ENCODE measurements at places on chromosomes 11 and 22.

GRCh38 chr11:118921121-118921928, 4.4 kb downstream of the BCL9L start:
- no peak for DNase-seq

DNA sequence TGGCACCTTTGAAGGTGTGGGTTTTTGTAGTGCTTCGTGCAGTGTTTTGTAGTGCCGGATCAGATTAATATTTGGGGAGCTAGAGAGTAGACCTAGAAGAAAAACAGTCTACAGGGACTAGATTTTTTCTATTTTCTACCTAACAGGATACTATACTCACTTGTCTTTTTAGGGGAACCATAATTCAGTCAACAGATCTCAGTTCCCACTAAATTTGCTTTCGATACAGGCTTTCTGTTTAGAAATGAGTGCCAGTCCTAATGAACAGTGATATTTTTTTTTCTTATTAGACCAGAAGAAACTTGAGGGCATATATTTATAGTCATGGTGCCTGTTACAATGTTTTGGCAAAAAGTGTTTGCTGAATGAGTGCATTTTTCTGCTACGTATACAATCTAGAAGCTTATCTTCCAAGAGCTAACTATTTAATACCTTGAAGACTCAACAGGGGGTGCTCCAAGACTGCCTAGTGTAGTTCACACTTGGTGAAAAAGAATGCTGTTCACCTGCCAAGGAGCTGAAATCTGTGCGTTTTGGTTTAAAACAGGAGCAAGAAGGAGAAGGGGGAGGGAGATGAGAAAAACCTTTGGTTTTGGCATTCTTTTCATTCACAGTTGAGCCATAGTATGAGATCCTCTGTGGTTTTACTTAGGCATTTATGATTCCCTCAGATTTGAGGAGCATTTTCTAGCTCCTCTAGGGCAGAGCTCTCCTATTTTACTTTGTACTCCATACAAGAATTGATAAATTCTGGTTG, 44.9 kb upstream of the VSTM5 start:
- peak; percentile 2 for DNase-seq

DNA sequence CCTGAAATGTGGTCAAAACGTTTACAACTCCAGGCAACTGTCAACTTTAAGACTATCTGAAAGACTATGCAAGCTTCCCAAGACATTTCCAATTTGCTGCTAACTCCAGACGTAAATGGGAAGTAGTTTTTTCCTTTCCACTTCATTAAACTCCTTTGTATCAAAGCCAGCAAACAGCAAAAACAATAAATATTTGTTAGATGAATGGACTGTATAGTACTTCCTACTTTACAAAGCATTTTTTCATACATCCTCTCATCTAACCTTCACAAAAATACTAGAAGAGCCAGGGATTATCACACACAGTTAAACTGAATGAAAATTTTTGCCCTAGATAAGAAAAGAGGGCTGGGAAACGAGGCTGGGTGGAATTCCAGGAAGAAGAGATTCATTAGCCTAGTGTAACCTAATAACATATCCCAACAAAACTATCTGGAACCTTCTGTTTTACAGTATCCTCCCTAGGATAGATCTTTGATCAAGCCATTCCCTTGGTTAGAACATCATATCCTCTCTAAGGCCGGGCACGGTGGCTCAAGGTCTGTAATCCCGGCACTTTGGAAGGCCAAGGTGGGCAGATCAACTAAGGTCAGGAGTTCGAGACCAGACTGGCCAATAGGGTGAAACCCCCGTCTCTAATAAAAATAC, 10.4 kb downstream of the NUP98 start:
- no peak for DNase-seq

DNA sequence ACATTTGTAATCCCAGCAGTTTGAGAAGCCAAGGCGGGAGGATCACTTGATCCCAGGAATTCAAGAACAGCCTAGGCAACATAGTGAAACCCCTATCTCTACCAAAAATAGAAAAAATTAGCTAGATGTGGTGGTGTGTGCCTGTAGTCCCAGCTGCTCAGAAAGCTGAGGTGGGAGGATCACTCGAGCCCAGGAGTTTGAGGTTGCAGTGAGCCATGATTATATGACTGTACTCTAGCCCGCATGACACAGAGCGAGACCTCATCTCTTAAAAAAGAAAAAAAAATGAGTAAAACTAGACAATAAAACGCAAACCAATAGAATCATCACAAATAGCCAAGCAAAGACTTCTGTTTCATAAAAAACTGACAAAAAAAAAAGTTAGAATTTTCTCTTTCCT, 21.8 kb downstream of the NUCB2 start:
- DNase-seq, result no peak

GRCh38 chr11:10930972-10931760, 73.3 kb upstream of the ZBED5 start:
- peak; percentile 17 for DNase-seq

- DNase-seq, result no peak
These were observed 607.4 kb downstream of the NTM start for GRCh38 chr11:131977854-131978253.

DNA sequence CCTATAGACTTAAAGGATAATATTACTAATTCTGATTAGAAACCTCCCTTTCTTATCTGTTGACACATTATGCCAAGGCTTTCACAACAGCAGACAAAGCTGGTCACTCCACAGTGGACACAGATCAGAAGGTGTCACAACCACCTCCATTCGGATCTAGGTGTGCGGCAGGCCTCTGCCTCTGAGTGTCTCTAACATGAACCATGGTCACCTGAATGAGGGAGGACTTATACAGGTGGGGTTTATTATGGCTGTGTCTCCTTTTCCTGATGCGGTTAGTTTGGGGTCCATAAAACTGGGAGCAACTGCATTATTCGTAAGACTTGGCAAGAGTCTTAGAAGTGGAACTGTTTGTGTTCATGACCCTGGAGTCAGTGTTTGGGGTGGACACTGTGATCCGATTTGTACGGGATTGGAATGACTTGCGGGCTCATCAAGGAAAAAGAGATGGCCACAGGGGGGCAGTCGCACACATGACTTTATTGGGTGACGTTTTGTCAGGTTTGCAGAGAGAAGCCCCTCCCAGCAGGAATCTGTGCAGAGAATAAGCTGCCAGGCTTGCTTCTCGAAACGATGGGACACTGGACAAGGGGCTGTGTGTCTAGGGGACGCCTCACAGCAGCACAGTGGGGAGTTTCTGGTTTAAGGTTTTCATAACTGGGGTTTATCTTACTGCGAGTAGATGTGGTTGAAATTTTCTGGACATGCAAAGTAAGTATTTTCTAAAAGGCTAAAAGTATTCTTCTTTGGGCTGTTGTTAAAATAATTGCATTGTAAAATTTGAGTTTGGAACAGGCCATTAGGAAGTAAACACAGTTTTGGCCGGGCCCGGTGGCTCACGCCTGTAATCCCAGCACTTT, 90.6 kb downstream of the GAB4 start:
- no peak for DNase-seq

DNA sequence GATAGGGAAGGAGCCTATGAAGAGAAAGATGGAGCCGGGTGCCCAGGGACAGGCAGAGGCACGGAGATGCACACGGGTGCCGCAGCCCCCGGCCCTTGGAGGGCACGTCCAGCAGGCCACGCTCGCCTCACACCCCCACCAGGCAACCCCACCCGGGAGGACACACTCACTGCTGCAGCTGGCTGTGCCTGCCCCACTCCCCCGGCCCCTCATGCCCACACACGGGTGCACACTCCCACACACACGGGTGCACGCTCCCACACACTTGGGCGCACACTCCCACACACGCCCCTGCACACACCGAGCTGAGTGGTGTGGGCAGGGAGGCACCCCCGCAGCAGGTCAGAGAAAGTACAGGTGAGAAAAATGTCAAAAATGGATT, 1.1 kb downstream of the MOB2 start:
- no peak for DNase-seq

- no peak for DNase-seq
These were observed 213.9 kb downstream of the SBF2 start for GRCh38 chr11:10080138-10080537.

- DNase-seq, result no peak
These were observed 53.9 kb downstream of the MN1 start for GRCh38 chr22:27747396-27748221.

- DNase-seq, result no peak
These were observed 24.6 kb downstream of the FXYD6 start for GRCh38 chr11:117851852-117852251.

GRCh38 chr11:20762116-20762844, 92.9 kb downstream of the NELL1 start:
- DNase-seq, result no peak

- no peak for DNase-seq
These were observed 65.5 kb downstream of the GGTLC2 start for GRCh38 chr22:22709719-22710445.

DNA sequence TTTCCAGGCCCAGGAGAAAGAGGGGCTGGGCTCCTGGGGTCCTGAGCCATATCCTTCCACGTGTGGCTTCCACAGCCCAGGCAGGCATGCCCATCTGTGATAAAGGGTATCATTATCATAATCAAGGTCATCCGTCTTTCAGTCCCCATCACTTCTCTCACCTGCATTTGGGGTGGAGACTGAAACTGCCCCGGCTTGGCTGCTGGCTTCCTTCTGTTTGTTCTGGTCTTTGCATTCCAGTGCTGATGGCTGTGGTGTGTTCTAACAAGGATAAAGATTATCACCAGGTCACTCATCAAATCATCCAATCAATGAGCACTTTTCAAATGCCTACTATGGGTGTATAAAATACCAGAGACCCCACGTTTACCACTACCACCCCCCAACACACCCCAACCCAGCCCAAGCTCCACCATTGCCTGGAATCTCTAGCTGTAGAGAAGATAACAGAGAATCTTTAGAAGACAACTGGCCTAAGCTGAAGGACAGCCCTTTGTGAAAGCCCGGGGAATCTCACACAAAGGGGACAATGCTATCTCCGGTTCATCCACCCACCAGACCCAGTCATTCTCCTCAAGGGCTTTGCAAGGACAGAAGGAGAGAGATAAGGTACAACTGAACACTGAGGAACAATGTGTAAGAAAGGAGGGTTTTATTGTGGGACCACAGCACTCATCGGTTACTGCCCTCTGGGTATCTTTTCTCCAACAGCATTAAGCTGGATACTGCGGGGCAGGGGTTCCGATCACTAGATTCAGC, 54.9 kb downstream of the AHNAK start:
- no peak for DNase-seq

GRCh38 chr11:27882066-27882697, 181.9 kb upstream of the BDNF start:
- no peak for DNase-seq

DNA sequence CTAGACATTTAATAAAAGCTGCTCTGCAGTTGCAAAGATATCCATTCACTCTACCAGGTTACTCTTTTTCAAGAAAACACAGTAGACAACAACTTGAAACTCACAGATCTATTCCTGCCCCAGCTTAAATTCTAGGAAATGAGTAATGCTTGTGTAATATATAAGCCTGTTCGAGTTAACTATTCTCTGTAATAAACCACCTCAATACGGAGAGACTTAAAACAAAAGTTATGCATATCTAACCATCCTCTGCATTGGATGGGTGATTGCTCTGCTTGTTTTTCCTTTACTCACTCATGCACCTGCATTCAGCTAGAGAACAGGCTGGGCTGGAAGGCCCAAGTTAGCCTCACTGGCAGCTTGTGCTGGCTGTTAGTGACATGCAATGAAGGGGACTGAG, 13.3 kb downstream of the LRRC4C start:
- DNase-seq, result no peak

DNA sequence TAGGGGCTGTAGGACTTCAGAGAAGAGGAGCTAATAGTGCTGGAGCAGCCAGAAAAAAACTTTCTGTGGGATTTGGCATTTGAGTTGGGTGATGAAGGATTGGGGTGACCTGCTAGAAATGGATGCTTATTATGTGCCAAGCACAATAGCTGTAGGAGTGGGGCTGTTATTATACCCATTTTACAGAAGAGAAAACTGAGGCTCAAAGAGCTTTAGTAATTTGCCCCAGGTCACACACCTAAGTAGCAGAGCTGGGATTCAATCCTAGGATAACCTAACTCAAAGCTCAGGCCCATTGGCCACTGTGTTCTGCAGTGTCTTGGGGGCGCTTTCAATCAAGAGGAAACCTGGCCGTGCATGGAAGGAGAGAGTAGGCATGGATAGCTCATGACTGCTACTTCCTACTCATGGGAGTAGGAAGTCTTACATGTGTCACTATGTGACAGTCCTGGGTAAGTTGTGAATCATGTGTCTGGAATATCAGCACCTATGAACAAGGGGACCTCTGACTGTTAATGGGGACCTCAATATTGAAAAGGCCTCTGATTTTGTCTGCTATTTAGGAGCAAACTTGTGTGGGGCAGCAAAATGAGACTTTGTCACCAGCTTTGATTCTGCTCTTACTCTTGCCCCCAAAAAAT, 6.1 kb upstream of the ELF5 start:
- DNase-seq, result no peak

Data from cerebellar nuclear complex (tissue), 1 donor.